ENCODE measurements at places on chromosomes 12 and 14.
A peak's percentile ranks its signal among the peaks of the same experiment; 100 is the strongest.

DNA sequence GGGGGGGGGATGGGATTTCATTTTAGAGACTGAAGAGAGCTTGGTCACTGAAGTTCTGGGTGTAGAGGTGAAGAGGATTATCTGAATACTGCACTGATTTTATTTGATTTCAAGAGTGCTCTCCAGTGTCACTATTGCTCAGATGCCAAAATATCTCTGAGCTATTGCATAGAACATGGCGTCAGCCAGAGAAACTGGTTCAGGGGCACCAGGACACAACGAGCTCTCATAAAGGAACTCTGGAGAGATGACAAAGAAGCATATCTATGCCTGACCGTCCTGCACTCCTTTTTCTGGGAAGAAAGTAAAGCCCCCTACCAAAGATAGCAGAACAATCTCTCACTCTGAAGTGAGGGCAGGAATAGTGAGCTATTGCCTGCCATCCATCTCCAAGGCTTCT is 2.0 kb downstream of the SLC7A8 start:
- no peak for DNase-seq

GRCh38 chr12:105040476-105040875 is 43.8 kb downstream of the ALDH1L2 start:
- DNase-seq: no peak

DNA sequence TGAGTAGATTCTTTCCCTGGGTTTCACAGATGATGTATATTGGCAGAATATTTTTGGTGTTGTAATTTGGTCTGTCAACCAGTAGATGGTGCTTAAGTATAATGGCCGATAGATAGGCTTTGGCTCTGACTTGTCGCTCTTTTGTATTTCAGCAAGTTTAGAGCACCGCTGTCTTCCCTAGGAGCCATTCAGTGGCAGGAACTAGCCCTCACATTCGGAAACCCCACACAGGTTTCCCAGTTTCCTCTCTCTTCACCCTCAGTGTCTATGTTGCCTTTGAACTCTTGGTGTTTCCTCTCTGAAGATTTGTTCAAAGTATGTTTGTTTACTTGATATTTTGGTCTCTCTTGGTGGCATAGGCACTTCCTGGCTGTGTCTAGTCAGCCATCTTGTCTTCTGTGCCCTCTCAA is 102.2 kb downstream of the GPHN start:
- DNase-seq: no peak

- no peak for DNase-seq
Observed at GRCh38 chr12:90305379-90305778, 596.7 kb upstream of the ATP2B1 start.

DNA sequence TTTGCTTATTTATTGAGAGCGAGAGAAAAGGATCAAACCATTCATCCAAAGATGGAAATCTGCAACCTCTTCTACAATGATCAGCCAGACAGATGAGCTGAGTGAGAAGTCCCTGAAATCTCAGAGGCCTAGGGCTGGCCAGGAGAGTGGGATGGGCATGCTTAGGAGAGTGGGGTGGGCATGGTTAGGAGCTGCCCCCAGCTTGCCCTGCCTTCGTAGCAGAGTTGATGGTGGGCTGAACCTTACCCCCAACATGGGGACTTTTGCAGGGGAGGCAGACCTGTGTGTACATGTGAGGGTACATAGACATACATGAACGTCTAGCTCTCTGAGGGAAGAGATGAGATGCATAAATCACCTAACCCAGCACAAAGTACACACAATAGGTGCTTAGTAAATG is 95.7 kb upstream of the ESRRB start:
- DNase-seq: no peak

DNA sequence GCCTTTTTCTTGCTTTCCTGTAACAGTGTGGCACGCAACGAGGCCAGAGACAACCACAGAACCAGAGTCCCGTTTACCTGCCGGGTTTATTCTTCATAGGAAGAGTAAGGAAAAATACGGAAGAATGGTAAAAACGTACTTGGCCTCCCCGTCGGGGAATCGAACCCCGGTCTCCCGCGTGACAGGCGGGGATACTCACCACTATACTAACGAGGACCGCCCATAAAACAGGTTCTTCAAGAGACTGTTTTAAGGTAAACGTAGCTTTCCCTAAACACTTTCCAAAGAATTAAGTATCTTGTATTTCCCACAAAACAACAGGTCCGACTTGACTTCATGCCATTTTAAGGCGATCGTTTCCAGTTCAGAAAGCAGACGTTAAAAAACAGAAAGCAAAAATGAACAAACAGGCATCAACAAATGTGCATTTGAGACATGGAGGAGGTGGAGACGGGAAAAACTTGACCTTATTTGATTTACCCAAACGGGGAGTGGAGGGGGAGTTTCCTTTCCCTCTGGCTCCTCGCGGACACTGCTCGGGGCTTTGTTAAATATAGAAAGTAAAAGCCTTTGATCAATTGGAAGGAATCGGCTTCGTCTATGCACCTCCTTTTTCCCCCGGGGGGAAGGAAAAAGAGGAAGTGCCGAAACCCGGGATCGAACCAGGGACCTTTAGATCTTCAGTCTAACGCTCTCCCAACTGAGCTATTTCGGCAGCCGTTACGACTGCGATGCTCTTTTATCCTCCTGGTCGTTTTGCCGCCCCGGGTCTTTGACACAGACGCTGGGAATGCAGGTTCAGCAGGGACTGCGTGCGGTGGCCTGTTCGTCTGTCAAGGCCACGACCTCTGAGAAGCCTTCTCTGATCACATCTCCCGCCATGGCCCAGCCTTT is 13.0 kb upstream of the UBC start:
- DNase-seq: peak; percentile 84

DNA sequence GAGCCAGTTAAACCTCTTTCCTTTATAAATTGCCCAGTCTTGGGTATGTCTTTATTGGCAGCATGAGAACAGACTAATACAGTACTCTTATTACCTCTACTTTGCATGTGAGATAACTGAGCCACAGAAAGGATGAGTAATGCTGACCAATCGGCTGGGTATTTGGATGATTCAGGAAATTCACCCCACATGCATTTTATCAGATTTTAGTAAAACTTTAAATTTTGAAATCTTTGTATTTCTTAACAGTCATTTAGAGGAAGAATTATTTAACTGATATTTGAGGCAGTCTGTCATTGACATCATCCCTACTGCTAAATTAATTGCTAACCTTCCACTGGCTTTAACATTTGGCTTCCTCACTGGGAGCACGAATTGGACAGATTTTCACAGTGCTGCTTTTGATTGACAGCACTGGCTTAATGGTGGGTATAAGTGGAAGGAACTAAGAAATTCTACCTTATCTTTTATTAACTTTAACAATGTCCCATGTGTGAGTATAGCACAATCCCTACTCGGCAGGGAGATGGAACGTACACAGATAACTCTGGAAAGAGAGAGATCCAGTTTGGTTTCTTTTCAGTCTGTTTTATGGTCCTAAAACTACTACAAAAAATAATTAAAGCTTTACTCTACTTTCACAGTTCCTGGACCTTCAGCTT is 261.0 kb downstream of the DACT1 start:
- no peak for DNase-seq

DNA sequence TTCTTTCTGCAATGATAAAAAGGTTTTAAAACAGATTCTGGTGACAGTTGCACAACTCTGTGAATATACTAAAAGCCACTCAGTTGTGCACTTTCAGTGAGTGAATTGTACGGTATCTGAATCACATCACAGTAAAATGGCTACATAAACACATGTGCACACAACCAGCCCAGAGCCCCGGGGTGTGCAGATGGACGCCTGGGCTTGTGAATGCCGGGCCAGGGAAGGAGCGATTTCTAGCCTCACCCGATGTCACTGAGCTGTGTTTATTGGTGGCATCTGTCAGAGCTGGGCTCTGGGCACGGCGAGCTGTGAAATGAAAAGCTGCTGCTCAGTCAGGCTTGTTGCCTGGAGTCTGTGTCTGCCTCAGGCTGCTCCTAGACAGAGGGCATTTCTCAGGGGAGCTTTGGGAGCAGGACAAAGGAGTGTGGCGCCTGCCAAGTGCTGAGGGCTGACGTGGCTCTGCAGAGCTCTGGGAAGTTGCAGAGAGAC is 25.9 kb downstream of the RHOF start:
- no peak for DNase-seq

GRCh38 chr12:10610188-10610587 is 3.2 kb downstream of the MAGOHB start:
- no peak for DNase-seq

DNA sequence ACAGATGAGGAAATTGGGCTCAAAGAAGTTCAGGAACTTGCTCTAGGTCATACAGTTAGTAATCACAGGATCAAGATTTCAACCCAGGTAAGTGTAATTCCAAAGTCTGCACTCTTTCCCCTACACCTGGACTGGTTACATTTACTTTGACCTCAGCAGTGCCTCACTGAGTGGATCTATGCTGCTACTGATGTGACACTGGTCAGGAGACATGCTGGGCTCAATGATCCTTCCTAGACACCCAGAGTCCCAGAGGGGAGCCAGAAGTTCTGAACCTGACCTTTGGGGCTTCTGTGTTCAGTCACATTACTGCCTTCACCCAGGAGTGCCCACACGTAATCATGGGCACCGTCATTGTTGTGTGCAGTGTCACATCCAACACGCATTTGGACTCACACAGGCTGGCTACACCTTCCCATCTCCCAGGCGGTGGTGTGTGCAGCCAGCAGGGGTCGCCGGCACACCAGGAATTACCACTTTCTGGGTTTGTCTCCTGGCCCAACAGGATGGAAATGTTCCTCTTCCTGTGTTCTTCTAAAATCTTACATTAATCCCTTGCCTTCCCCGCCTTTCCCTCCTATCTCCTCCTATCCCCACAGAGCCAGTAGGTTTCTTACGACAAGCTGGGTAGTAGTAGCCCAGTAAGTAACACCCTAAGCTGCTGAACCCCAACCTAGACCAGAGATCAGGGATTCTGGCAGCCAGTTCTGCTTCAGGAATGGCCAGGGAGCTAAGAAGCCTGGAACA is 25.6 kb downstream of the CALCOCO1 start:
- DNase-seq: peak; percentile 49

DNA sequence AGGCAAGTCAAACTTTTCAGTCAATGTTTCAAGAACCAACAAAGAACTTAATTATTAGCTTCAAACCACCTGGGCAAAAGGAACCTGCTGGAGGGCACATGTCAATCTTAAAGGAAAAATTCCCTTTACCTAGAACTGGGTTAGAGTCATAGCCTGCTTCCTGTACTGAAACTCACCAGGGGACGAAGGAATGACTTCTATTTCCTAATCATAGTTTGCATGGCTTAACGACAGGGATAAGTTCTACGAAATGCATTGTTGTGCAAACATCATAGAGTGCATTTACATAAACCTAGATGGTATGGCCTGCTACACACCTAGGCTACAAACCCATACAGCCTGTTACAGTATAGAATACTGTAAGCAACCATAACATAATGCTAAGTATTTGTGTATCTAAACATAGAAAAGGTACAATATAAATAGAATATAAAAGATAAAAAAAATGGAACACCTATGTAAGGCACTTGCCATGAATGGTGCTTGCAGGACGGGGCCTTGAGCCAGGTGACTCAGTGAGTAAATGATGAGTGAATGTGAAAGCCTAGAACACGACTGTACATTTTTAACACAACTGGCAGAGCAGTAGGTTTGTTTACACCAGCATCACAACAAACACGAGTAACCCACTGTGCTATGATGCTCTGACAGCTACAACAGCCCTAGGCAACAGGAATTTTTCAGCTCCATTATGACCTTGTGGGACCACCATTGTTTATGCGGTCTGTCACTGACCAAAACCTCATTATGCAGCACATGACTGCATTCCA is 234.9 kb upstream of the CAND1 start:
- no peak for DNase-seq

DNA sequence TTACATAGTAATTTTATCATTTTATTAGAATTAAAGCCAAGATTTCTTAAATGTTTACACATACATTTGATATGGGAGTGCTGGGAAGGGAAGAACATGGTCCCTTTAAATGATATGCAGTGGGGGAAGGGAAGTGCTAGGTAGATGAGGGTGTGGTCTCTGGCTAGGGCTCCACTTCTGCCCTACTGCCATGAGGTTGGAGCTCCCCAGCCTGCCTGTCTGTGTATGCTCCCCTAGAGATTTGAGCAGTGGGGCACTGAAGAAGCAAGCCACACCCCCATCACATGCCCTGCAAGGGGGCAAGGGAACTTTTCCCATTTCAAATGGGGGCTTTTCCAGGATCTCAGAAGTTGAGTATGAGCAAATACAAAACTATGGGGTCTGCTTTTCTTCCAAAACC is 25.5 kb downstream of the CLECL1 start:
- no peak for DNase-seq

- no peak for DNase-seq
Observed at GRCh38 chr14:101849125-101849524, 87.6 kb downstream of the PPP2R5C start.

DNA sequence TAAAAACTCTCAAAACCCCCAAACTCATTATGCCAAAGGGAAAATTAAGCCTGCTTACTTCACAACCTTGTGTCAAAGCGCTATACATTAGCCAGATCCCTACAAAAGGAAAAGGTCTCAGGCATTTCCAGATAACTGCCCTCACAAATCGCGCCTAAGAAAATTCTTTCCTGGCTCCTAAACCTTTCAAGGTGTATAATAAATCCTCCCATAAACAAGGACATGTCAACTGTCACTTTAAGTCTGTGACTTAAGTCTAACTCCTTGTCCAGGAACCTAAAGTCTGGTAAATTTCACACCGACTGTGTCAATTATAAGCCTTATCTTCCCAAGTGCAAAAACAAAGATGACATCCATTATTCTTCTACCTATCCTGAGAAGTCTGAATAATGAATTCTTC is 4.3 kb upstream of the ETFBKMT start:
- no peak for DNase-seq

DNA sequence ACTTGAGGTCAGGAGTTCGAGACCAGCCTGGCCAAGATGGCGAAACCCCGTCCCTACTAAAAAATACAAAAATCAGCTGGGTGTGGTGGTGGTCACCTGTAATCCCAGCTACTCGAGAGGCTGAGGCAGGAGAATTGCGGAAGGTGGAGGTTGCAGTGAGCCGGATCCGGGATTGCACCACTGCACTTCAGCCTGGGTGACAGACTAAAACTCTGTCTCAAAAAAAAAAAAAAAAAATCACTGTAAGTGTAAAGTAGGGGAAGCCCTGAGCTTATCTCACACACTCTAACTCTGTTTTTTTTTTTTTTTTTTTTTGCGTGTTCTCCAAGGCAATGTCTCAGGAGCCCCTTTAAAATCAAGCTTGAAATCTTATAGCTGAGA is 421 bp upstream of the RBMS2 start:
- no peak for DNase-seq

GRCh38 chr14:93044121-93044520 is 71.6 kb downstream of the ITPK1 start:
- DNase-seq: no peak

- no peak for DNase-seq
Observed at GRCh38 chr14:28220391-28220790, 546.2 kb upstream of the FOXG1 start.

DNA sequence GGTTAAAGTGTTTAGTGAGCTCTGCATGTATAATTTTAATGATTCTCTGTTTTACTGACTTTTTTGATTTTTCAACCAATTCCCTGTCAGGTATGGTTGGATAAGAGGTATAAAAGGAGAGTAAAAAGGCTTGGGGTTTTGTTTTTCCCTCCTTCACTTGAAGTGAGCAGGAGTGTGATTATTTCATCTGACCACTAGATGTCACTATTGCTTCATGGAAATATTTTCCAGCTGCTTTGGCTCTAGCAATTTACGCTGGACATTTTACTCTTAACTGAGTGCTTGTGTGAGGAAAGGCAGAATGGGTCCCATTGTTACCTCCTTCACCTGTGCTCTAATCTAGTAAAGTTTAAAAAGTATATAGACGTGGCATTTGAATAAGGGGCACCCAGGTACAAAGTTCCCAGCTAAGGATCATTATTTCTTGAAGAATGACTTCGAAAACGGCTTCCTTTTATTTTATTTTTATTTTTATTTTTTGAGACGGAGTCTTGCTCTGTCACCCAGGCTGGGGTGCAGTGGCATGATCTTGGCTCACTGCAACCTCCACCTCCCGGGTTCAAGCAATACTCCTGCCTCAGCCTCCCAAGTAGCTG is 66.5 kb downstream of the TBC1D30 start:
- DNase-seq: no peak

Measured in activated CD4-positive, CD25-positive, alpha-beta regulatory T cell treated with anti-CD3 and anti-CD28 coated beads, Interleukin-2, amount 50 U/mL, for 16 hours (primary cell).